ENCODE measurements at places on chromosomes 1 and 21.

- DNase-seq, result no peak
Observed at GRCh38 chr1:21866707-21867043, 54.6 kb downstream of the LDLRAD2 start.

GRCh38 chr1:198664068-198664788, 25.4 kb downstream of the PTPRC start:
- DNase-seq, result no peak

DNA sequence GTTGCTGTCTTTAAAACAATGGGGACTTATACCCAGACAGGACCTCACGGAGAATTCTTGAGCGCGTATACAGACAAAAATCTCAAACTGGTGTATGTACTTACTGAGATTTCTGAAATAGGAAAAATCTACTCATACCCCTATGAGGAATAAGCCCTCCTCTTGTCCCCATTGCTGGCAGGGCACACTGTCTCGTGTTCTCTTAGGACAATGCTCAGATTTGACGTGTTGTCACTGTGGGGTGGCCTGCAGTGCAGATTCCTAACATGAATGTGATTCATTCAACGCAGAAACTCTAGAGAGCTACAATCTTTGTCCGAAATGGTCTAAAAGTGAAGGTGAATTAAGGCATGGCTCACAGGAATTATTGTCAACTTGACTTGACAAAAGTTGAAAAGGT, 31.1 kb upstream of the PDE9A start:
- DNase-seq, result no peak

GRCh38 chr1:161193561-161194235, 5.2 kb downstream of the ADAMTS4 start:
- DNase-seq, result no peak

DNA sequence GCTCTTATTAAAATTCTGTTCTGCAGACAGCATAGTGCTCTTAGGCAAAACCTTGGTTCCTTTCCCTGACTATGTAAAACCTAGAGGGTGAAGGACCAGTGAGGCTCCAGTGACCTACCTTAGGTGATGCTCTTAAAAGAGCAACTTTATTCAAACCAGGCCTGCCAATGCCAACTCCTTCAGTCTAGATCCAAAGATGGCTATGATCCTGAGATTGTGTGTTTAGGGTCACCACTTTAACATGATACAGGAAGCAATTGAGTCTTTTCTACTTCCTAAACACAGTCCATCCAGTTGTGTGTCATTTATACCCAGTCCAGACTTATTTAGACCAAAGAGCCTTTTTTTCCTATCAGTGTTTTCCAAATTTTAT, 10.8 kb downstream of the MCL1 start:
- DNase-seq, result no peak

GRCh38 chr1:6950001-6950765, 164.9 kb downstream of the CAMTA1 start:
- DNase-seq, result no peak

DNA sequence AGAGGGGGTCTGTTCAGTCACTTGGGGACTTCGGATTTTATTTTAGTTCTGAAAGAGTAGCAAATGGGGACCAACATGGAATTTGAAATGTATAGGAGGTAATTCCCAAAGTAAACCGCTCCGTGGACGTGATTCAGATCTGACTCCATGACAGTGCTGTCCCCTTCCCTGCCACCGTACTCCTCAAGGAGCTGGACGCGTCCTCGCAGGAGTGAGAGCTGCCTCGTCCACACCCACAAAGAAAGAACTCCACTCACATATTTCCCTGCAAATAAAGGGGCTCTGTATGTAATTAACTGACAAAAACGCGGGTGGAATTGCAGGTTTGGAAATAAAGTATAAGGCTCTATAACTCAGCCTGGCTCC, 183.6 kb downstream of the ETS2 start:
- no peak for DNase-seq

DNA sequence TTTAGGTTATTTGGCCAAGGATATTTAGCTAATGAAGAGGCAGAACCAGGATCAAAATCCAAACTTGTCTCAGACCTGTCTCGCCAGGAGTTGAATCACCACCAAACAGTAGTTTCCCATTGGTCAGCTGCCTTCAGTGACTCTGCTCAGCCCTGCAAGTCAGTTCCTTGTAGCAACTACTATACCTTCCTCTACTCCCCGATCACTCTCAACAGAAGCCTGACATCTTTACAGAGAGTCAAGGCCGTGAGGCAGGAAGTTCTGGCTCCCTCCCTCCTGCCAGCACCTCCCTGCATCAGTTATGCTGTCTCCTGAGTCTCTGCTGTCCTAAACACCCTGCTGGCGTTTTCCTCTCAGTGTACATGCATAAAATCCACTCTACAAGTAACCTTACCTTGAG, 13.2 kb downstream of the PSMD4 start:
- no peak for DNase-seq

DNA sequence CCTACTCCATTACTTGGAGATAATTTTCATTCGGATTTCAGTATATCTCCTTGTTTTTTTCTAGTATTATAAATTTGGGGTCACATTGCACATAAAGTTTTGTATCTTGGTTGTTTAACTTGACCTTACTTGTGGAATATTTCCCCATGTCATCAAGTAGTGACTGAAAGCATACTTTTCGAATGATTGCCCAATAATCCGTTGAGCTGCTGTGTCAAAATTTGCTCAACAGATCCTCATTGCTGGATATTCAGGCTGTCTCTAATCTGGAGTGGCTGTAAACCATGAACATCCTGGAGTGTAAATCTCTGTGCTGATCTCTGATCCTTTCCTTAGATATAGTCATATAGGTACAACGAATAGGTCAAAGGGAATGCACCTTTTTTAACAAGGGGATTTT, 4.9 kb downstream of the NIPAL3 start:
- no peak for DNase-seq

All from CD4-positive, alpha-beta memory T cell (primary cell).